CD8-positive, alpha-beta T cell (primary cell): ENCODE measurements at places on chromosomes 16 and 17.

DNA sequence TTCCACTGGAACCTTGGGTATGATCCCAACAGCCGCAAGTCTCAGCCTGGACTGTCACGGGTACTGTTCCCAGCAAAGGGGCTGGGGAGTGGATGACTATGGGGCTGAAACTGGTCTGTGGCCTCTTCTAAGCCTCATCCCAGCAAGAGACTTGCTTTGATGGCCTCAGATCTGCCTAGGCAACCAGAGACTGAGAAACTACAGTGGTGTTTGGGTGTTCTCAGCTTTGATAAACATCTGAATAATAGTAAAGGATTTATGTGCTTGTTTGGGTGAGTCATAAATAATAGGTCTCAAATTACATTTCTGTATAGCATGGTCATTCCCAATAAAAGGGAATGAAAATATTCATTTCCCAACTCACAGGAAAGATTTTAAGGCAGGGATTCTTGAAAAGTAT, 30.2 kb upstream of the ULK2 start:
- DNase-seq = no peak

- DNase-seq = no peak
These were observed 336.2 kb upstream of the PMFBP1 start for GRCh38 chr16:72508191-72508590.

- no peak for DNase-seq
These were observed 1.0 kb upstream of the YPEL3 start for GRCh38 chr16:30096862-30097563.

- no peak for DNase-seq
These were observed 3.6 kb downstream of the QRICH2 start for GRCh38 chr17:76304226-76305134.

- no peak for DNase-seq
These were observed 65.2 kb upstream of the SIAH1 start for GRCh38 chr16:48450367-48450766.

GRCh38 chr17:82900741-82901140, 60.9 kb upstream of the ZNF750 start:
- no peak for DNase-seq

DNA sequence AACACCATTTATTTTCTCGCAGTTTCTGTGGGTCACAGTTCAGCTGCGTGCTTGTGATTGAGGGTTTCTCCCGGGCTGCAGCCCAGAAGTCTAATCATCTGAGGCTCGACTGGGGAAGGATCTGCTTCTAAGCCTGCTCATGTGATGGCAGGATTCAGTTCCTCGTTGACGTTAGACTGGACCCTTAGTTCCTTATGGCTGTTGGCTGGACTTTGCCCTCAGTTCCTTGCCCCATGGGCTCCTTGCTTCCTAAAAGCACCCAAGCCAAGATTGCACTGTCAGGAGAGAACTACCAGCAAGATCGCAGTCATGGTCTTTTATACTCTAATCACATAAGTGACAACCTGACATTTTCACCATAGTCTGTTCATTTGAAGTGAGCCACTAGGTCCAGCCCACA, 250.0 kb downstream of the PRKCA start:
- no peak for DNase-seq
